NCI-H2107 (cell line): ENCODE measurements at places on chromosomes 11 and 22.

- DNase-seq = no peak
Measured at GRCh38 chr22:30933457-30933856, 35.1 kb downstream of the MORC2 start.

DNA sequence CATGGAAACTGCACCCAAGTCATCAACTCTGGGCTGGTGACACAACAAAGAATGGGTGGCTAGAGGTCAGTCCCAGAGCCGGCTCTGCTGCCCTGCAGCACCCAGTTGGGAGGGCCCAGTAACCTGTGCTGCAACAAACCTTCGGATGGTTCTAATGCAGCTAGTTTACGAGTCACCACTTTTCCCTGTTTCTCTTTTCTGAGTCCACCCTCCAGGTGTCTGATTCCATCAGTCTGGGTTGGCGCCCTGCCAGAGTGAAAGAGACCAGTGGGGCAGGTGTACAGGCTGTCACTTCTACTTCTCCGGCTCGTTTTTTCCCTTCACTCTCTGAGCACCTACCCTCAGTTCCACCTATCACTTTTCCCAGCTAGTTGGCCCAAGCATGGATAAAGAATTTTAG lies 572.9 kb downstream of the NTM start:
- no peak for DNase-seq

- DNase-seq = no peak
Measured at GRCh38 chr11:92123540-92123939, 101.1 kb upstream of the FAT3 start.

GRCh38 chr11:75480185-75481175 lies 45.3 kb downstream of the GDPD5 start:
- DNase-seq = no peak

GRCh38 chr11:86664930-86665329 lies 7.5 kb downstream of the ME3 start:
- DNase-seq = no peak

DNA sequence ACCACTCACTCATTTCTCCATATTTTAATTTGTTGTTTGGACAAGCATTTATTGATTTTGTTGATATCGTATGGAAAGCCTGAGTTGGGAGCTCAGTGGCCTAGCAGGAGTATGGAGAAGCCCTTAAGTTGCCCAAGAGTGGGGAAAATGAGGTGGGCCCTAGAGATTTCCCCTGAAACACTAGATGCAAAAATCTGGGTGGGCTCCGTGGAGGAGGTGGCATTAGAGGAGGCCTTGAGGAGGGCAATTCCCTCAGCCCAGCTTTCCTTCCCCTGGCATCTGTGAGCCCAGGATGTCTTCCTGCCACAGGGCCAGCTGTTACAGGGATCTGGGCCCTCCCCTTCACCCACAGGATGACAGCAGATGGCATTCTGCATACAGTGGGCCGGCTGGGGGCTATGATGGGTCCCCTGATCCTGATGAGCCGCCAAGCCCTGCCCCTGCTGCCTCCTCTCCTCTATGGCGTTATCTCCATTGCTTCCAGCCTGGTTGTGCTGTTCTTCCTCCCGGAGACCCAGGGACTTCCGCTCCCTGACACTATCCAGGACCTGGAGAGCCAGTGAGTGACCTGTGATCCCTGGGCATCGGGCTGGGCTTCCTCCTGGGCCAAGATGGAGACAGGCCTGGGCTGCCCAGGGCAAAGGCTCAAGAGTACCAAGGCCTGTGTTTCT lies 21.6 kb upstream of the SLC22A12 start:
- no peak for DNase-seq

GRCh38 chr11:17720796-17721171 lies 1.4 kb downstream of the MYOD1 start:
- DNase-seq = no peak
